ENCODE measurements at places on chromosomes 5 and 9. TPM values are rescaled to one million over a fixed set of nuclear protein-coding genes. Genes with fewer than 3 reads are reported as not detected.

GRCh38 chr9:98357921-98358535 lies 102.6 kb upstream of the TBC1D2 start:
- peak; percentile 60 for DNase-seq

DNA sequence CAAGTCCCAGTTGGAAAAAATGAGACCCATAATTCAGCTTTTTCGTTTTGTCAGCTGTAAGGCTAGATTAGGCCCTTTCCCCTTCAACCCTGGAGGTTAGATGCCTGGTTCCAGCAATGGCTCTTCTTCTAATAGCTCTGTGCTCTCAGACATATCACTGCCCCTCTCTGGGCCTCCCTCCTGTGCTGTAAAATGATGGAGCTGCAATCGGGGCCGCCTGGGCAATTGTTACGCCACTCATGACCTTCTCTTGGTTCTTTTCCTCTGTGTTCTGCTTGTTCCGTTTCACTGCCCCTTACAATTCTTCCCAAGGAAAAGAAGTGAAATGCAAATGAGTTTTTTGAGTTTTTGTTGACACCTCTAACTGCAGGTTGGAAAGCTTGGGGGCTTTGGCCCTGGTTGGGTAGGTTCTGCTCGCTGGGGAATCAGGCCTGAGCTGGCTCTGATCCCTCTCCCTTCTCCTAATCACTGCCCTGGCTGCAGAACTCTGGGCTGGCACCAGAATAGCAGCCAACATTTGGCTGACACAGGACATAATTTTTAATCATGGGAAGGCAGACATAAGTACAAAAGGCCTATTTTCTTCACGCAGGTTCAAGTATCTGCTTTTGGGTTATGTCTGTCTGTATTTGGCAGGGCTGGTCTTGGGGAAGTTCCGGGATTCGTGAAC lies 110.9 kb downstream of the FOXD1 start:
- DNase-seq: no peak

TCOF1 gene
- 30.8 TPM for total RNA-seq

BARHL1 gene
- total RNA-seq: not detected

GRCh38 chr9:80077059-80077458 lies 505.3 kb downstream of the TLE4 start:
- no peak for DNase-seq

HSPB3 gene
- total RNA-seq: not detected

DNA sequence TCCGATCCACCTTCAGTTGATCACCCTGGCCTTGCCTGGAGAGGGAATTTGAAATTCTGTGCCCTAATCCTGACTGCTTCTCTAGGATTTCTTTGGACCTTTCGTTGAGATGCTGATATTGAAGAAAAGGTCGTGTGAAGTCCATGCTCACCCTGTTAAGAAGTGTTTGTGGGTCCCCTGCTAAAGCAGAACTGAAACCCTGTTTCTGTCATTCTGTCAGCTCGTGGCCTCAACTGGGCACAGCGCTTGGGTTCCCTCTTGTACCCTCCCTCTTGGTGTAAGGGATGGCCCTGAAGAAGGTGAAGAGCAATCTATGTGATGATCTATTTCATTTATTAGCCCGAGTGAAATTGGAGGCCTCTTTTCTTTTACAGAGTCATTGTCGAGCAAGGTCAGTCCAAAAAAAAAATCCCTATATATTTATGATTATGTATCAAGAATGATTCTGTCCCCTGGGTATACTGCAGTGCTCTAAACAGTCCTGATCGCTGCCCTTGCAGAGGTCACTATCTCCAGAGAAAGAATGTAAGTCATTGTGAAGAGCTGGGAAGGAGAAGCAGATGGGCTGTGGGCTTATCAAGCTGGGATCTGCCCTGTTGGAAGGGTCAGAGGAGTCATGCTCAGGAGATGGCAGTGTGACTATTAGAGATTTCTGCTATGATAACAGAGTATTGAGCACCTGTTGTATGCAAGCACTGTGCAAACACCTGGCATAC lies 56.1 kb downstream of the WWC1 start:
- no peak for DNase-seq

DNA sequence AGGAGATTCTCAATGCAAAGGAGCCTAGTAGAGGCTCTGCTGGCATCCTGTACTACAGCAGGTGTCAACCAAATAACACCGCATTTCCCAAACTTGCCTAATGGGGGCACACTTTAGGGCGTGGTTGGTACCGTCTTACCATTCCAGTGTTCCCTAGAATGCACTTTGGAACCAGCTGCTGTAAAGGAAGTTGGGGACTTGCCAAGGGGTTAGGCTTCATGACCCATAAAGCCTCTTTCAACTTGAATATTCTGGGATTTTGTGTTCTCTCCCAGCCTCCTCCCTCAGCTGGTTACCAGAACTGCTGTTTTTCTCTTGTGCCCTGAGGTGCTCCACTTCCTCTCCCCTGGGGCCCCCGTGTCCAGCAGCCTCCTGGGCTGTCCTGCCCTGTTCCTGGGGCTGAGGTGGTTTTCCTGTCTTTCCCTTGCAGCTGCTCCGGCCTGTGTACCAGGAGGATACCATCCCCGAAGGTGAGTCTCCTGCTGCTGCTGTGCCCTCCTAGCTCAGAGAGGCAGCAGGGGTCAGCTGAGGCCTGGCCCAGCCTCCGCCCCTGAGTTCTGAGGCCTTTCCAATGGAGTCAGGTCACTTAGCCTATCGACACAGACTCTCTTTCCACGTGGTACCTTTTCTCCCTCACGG lies 44.7 kb downstream of the RGS3 start:
- no peak for DNase-seq

DNA sequence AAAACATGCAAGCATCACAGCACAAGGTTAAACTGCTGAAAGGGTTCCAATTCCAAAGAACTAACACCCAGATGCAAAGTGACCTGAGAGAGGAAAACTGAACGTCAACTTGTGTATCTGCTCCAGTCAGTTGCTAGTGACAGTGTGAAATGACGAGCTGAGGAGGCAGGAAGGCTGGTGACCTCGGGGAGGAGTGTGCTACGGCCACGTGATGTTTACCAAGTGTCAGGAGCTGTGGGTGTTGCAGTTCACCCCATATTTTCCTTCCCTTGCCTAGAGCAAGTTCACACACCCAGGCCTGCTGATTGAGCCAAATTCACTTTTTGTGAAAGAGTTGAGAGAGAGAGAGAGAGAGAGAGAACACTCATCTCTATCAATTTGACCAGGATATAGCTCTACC lies 231.6 kb upstream of the ANKH start:
- no peak for DNase-seq

- peak; percentile 90 for DNase-seq
Measured at GRCh38 chr5:148912714-148913398, 86.4 kb downstream of the ADRB2 start.

DNA sequence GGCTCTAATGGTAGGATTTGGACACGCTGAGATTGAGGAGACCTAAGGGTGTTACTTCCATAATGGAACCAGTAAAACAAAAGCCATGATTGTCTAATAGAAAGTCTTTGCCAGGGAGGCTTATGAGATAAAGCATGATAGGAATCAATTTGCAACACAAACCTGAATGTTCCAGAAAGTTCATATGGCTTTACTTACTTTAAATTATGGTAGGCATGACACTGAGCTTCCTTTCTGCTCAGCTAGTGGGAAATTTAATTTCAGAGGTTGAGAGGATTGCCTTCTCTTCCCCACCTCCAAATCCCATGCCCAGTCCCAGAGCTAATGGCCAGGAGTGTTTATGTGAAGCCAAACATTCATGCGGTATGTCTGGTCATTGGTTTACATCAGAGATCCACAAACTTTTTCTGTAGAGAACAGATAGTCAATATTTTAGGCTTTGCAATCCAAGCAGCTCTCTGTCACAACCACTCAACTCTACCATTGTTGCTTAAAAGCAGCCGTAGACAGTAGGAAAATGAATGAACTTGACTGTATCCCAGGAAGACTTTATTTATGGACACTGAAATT lies 114.5 kb downstream of the UGCG start:
- no peak for DNase-seq

GRCh38 chr5:93583768-93584595 lies 960 bp downstream of the NR2F1 start:
- no peak for DNase-seq

GRCh38 chr9:137970098-137970497 lies 92.5 kb downstream of the CACNA1B start:
- DNase-seq: no peak

GRCh38 chr5:16957304-16958196 lies 21.5 kb upstream of the MYO10 start:
- DNase-seq: peak; percentile 78

GRCh38 chr9:21037278-21037677 lies 5.8 kb upstream of the HACD4 start:
- no peak for DNase-seq

AK3 gene
- total RNA-seq: 65.5 TPM

DNA sequence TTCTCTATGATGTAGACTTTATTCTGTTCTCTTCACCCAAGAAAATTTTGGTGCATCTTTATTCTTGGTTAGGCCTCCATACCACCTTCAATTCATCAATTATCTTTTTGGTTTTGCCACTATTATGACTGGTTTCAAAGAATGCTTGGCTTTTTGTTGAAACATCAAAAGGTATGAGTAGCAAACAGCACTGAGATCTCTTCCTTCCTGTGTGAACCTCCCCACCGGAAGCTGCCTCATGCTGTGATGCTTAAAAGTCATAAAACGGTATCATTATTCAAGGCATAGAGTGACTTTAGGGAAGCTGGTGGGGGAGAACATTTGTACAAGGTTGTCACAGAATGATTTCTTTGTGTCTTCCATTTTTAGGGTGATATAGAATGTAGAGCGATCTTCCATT lies 70.6 kb downstream of the IQGAP2 start:
- no peak for DNase-seq
